ENCODE measurements at places on chromosomes 3 and 15.

DNA sequence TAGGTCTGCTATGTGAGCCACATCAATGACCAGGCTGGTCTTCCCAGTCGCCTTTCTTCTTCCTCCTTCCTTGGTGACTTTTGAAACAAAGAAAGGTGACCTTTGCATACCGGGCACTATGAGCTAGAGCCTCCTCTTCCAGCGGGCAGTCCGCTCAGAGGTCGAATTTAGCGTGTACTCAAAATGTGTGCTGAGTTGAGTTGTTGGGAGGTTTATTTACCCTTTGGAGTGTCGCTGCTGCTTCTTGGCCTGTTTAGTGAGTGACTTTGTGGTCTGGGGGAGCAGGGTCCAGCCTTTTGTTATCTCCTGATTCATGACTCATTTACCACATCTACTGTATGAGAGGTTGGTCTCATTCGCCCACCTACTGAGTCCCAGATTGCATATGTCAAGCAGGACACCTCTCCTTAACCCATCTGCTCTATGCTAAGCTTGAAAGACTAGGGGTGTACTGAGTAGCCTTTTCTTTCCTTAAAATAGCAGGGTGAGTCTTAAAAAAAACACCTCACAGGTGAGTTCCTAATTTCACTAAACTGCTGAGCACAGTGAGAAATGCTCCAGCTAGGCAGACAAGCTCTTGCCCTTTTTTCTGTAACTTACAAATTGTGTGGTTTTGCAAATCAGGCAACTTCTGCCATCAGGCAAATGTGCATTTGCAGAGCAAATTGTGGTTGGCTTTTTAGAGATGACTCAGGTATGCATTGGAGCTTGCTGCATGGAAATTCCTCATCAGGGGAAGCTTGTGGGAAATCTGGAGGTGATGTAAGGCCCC lies 3.2 kb upstream of the SIAH2 start:
- DNase-seq: peak; percentile 39

DNA sequence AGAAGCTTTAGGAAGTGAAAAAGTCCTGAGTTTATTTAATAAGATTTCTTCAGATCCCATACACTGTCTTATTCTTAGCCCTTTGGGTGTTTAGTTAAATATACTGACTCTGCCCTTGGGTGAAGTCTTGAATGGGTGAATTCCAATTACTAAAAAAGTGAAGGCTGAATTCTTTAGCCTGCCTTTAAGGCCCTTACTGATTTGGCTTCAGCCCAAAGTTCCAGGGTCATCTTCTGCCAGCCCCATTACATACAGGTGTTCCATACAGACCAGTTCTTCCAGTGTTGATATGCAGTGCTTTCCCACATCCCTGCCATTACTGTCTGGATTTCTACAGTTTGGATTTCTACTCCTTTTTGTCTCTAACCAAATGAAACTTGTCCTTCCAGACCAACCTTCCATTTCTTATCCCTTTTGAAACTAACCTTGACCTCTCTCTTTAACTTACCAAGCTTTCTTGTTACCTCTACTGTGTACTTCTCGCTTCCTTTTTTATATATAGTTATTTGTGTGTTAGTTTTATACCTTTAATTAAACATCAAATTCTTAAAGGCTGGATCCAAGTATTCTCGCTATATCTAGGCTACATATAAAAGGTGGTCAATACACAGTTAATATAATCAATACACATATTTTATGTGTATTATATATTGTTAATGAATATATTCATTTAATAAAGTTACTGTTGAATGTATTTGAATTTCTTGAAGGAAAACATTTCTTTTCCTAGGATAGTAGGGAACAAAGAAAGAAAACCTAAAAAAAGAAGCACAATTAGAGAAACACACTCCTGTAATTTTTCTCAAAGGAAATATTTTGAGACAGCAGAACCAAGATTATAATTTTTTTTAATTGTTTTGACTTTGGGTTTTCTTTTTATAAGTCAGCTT lies 15.0 kb downstream of the MBNL1 start:
- no peak for DNase-seq

DNA sequence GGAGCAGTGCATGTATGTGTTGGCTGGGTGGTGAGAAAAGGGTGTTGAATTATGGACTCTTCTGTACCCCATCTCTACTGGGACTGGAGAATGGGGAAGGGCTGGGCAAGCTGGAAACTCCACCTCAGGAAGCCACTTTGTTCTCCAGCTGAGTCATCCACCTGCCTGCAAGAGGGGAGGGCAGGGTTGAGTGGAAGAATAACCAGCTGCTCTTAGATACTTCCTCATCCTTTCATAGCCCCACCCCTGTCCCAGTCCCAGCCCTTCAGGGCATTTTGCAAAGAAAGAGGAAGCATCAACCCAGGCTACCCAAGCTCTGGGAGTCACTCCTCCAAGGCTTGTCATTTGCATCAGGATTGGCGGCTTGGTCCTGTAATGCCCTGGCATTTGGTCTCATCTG lies 33.1 kb downstream of the RAB11A start:
- no peak for DNase-seq

DNA sequence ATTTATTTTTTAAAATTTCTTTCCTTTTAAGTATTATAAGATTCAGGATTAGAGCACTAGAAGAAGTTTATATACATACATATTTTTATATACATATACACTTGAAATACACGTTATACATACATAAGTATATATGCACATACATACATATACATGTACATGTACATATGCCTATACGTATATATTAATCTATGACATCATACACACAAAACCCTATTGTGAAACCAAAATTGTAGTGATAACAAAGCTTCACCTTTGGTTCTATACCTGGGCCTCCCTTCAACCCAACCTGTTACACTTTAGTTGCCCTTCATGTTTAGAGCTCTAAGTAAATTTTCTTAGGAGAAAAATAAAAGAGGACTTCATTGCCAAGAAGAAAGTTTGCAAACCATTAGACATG lies 17.0 kb downstream of the AADACL2 start:
- DNase-seq: no peak

GRCh38 chr3:189652042-189652441 lies 20.9 kb downstream of the TP63 start:
- DNase-seq: no peak

- peak; percentile 36 for DNase-seq
These were observed 76.3 kb upstream of the NR2F2 start for GRCh38 chr15:96254173-96254572.

DNA sequence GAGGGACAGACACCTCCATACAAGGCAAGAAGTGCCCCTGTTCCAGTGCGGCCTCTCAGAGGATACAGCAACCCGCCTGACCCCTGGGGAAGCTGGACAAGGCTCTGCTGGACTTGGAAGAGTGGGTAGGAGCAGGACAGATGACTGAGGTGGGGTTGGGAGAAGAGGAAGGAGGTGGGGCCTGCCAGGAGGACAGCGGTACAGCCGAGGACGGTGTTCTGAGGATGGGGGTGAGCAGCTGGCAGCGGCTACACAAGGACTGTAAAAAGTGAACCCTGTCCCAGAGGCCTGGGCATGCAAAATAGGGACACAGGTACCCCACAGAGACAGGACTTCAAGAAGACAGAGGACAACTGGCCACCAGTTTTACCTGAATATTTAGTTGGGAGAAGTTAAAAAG lies 23.5 kb upstream of the ELP6 start:
- no peak for DNase-seq

GRCh38 chr15:29862271-29862670 lies 40.0 kb upstream of the TJP1 start:
- no peak for DNase-seq

DNA sequence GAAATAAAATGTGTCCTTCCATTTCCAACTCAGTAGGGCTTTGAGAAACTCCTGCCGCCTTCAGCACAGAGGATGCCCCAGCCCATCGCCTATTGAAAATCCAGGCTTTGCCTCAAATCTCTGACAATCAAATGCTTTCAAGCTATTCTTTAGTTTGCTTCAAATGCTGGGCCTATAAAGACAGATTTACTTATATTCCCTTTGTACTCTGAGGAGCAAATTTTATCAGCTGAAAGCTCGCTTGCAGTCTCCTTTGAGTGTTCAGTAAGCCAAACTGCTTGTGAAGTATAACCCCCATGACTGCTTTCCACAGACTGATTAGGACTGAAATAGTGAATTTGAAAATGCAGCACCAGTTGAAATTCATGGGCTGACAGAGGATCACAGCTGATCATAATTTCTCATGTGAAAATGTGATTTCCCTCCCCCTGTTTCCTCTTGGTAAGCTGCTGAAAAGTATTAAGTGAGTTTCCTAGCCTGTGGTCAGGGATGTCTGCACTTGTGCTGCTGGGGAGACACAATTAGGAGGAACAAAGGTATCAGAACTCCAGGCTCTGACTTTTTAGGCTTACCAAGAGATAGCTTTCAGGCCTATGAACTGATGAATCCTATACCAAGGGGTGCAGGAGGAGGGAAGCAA lies 563.4 kb upstream of the TGFBR2 start:
- no peak for DNase-seq

- no peak for DNase-seq
These were observed 97.5 kb downstream of the DNAJB8 start for GRCh38 chr3:128369121-128369703.

DNA sequence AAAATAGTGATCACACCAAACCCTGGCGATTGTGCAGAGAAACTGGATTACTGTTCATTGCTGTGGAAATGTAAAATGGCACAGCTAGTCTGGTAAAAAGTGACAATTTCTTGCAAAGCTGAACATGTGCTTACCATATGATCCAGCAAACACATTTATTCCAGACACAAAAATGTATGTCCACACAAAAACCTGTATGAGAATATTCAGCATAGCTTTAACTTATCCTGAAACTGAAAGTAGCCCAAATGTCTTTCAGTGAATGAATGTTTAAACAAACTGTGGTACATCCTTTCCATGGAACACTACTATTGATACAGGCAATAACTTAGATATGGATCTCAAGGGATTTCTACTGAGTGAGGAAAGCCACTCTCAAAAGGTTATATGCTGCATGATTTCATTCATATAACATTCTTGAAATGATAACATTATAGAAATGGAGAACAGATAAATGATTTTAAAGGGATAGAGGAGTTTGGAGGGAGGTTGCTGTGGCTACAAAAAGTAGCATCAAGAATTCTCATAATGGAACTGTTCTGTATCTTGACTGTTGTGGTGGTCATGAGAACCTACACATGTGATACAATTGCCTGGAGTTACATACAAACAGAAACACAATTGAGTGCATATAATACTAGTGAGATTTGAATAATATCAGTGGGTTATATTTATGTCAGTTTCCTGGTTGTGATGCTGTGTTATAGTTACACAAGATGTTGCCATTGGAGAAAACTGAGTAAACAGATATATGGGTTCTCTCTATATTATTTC lies 70.7 kb upstream of the DPH6 start:
- DNase-seq: no peak

DNA sequence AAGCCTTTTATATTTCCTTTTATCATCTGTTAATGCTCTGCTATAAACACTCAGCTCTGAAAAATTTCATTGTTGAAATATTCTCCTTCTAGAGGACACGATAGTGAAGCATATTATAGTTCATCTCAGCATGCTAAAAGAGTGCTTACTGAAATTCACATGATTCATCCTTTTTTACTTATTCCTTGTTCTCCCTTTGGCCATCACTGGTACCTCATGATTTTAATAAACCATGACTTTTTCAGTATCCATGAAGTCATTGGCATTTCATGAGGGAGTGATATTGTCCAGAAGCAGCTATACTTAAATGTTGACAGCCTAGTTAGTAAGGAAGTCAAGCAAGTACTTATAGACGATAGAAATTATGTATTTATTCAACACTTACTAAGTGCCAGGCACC lies 112.7 kb downstream of the PROS1 start:
- DNase-seq: no peak
